ENCODE measurements at places on chromosomes 1 and 21.

DNA sequence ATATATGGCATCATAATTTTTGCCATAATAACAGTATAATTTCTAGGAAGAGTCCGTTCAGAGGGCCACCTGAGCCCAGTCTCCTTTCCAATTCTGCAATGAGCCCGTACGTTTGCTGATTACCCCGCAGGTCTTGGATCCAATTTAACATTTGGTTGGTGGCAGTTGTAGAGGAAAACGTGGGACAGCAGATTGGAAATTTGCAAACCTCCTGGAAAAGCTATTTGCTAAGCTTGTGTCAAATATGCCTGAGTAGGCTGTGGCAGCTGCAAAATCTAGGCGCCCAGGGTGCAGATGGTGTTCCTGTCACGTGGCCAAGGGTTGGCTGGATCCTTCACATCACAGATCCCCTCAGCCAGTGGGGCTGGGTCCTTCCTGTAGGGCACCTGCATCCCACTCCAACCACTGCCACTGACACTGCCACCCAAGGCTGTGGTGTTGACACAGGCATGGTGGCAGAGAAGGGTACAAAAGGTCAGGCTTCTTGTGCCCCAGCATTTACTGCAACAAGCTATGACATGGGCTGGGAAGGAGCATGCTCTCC lies 174.8 kb upstream of the SYT6 start:
- DNase-seq: no peak

DNA sequence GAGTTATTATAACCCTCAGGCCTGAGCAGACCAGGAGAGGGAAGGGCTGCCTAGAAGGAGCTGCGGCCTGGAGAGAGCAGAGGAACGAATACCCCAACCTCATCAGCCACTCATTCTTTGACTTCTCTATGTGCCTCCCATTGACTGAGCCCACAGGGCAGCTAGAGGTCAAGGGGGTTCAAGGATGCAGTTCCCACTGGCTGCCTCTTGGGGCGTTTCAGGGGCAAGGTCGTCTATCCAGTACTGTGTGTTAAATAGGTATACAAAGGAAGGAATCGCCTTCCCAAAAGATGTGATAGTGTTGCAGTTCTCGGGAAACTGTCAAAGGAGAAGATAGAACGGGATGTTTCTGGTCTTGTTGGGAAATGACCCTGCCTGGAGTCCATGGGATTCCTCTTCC lies 250.6 kb downstream of the PRDM2 start:
- no peak for DNase-seq

DNA sequence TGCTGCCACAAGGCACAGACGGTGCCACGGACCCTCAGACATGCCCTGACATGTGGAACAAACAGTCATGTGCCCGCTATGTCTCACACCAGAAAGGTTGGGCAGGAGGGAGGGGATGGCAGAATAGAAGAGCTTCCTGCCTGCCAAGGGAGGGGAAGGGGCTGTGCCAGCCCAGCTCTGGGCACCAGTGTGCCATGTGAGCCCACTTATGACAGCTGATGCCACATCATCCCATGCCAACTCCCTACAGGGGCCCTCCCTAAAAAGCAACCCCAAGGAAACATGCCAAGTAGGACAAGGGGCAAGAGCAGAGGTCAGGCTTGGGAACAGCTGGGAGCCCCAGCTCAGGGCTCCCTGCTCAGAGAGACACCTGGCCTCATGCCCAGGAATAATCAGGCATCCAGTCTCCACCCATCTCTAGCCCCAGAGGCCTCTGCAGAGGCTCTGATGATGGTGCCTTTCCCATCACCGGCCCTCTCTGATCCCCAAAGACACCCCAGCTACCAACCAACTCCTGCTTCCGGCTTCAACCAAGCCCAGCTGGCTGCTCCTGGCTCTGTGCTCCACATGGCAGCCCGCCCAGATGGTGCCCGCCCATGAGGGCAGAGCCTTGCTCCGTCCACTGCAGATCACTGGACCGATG lies 10.3 kb downstream of the ADGRB2 start:
- DNase-seq: no peak

- no peak for DNase-seq
Observed at GRCh38 chr1:214801191-214801590, 198.2 kb downstream of the CENPF start.

GRCh38 chr1:57336793-57337192 lies 87.1 kb downstream of the DAB1 start:
- no peak for DNase-seq
